ENCODE measurements at places on chromosomes 2 and 18. TPM values are rescaled to one million over a fixed set of nuclear protein-coding genes. Genes with fewer than 3 reads are reported as not detected.

CABYR gene
- 6.4 TPM for total RNA-seq

REG3A gene
- not detected for total RNA-seq

REEP1 gene
- total RNA-seq = under 0.01 TPM

ACMSD gene
- total RNA-seq = not detected

FBLN7 gene
- 1.3 TPM for total RNA-seq

COL5A2 gene
- total RNA-seq = 693 TPM

SPEG gene
- total RNA-seq = 48.8 TPM

CLEC4F gene
- not detected for total RNA-seq

ANKRD53 gene
- total RNA-seq = 1.3 TPM

CFAP65 gene
- total RNA-seq = not detected

XRCC5 gene
- total RNA-seq = 278 TPM

SNORC gene
- 0.86 TPM for total RNA-seq
